ENCODE measurements at places on chromosomes 11 and 22.

- no peak for DNase-seq
Measured at GRCh38 chr22:23269441-23270211, 89.3 kb downstream of the BCR start.

DNA sequence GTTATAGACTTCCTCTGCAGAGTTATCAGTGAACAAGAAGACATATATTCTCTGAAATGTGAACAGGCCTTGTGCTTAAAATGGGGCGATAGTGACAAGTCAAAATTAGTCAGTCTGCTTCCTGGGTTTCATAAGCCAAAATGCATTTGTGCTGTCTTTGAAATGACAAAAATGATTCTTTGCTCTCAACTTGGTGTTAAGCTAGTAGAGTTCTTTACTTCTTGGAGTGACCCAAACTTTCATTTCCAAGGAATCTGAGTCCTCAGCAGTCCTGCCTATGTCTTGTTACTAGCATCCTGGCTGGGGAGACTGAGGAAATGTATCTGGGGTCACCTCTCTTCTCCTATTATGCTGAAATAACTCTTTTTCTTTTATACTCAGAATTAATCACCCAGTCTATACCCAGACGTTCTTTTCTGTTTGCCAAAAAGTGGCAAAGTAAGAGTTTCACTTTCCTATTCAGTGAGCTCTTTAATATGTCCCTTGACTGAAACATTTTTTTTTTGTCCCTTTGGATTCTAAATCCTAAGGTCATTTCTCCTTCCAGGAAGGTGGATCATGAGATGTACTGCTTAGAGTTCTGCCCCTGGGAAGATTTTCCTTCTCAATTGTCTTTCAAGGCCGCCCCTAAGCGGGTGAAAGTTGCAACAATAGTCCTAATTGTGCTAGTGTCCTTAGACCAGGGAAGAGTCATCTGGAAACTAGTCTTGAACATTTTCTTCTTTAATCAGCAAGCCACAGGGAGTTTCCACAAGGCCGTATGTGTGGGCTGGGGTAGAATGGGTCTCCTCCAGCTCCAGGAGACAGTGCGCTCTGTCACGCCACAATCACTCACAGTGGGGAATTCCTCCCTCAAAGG lies 53.0 kb upstream of the RDX start:
- DNase-seq, result no peak

GRCh38 chr11:83643115-83643514 lies 356.9 kb upstream of the CCDC90B start:
- DNase-seq, result no peak

DNA sequence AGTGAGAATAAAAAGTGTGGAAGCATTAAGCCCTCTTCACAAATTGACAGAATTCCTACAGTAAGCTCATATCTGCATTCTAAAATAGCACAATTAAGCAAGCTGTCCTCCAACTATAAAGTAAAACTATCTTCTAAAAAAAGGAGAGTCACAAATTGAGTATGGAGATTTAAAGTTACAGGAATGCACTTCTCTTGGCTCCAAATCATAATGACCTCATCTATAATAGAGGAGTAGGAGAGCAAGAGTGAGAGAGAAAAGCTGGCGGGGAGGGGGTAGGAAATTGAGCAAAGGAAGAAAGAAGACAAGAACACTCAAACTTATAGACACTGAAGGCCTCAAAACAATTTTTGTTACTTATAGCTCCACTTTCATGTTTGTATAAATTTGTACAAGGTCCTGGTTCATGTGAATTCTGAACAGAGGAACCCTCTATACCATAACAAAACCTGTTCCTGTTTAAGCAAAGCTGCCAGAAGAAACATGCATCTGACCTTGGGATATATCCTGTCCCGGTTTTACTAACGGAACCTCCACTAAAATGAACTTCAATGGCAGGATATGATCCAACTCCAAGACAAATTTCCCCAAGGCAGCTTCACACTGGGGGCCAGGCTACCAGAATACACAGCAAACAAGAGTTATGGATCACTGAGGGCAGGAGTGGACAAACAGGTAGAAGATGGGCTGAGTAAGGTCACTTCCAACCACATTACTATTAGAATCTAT lies 37.2 kb downstream of the SLC35F2 start:
- no peak for DNase-seq

DNA sequence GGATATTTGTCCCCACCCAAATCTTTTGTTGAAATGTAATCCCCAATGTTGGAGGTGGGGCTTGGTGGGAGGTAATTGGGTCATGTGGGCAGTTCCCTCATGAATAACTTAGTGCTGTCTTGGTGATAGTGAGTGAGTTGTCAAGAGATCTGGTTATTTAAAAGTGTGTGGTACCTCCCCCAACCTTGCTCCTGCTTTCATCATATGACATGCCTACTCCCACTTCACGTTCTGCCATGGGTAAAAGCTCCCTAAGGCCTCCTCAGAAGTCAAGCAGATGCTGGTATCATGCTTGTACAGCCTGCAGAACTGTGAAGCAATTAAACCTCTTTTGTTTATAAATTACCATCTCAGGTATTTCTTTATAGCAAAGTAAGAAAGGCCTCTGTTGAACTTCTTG lies 30.6 kb downstream of the AAMDC start:
- no peak for DNase-seq

DNA sequence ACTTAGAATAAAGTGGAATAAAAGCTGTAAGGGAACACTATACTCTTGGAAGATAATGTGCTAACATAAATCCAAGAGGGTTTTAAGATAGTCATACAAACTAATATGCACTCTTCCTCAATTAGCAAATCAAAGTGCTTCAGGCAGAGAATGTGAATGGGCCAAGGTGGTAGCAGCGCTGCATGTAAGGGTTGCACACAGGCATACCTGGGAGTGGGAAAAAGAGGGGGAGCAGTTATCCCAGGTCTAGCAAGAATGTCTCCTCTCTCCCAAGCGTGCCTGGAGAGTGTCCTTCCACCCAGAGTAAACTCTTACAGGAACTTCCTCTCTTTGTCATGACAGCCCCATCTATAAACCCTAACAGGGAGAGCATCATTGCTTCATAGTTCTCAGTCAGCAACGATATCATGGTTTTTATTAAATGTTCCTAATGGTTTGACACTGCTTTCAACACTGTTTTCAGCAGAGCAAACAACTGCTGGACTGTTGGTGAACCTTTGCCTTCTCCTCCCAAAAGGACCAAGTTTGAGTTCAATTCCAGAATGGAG lies 61.6 kb downstream of the SYTL2 start:
- no peak for DNase-seq

GRCh38 chr11:37078521-37078920 lies 480.5 kb upstream of the RAG2 start:
- no peak for DNase-seq

GRCh38 chr11:75697906-75698581 lies 19.6 kb upstream of the MOGAT2 start:
- no peak for DNase-seq

DNA sequence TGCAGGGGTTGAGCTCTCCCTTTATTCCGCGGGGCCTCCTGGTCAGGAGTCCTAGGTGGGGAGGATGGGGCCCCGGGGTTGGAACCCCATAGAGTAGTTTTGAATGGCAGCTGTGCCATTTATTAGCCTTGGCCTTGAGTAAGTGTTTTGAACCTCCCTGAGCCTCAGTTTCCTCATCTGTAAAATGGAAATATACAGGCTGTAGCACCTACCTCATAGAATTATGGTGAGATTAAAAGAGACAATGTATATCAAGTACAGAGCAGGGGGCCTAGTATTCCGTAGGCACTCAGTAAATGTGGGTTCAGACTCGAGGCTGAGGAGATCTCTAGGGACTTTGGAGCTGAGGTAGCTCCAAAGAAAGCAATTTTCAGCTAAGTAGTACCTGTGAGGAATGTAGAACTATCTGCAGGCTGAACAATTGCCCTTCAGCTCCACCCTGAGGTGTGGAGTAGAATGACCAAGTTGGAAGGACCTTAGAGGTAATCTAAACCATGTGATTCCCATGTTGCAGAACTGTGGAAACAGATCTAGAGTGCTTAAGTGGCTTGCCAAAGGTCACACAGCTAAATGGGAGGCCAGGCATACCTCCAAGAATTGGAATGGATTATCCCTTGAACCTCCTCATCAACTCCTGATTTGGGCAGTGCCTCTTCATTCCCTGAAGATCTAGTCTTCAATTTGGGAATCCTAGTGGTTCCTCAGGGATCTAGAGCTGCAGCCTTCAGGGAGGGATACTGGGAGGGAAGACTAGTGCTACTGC lies 682 bp downstream of the PGAP2 start:
- DNase-seq, result no peak

- peak; percentile 76 for DNase-seq
Measured at GRCh38 chr11:92707173-92707619, 262.3 kb upstream of the MTNR1B start.

- no peak for DNase-seq
Measured at GRCh38 chr11:1411301-1411700, 21.6 kb downstream of the BRSK2 start.

- DNase-seq, result no peak
Measured at GRCh38 chr11:68843052-68843561, 1.4 kb upstream of the CPT1A start.

GRCh38 chr22:24893341-24894070 lies 53.0 kb downstream of the LHFPL7 start:
- no peak for DNase-seq

DNA sequence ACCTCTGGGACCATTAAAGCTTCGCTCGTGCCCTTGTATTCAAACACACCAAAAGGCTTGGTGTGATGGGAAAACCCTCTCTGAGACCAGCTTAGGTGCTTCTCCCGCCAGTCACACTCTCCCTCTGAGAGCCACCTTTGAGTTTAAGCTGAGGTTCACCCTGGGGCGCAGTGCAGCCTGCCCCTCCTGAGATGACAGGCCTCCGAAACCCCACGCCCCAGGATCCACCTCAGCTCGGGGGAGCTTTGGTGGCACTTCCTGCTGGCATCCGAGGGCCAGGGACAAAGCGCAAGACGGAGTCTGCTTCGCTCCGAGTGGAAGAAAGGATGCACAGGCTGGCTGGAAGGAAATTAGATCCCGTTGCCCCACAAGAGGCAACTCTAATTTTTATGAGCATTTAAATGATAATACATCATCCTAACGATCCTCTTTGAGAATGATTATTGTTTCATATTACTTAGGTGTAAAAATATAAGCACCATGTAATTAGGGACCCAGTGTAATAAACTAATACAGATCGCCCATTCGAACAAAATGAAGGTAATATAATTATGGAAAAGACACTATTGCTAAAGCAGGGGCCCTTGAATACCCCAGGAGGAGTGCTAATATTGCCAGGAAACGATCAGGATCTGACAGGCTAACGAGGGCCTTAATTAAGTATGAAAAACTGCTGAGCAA lies 134.7 kb downstream of the CEP164 start:
- no peak for DNase-seq

GRCh38 chr11:23320131-23320530 lies 459.9 kb upstream of the CCDC179 start:
- no peak for DNase-seq

DNA sequence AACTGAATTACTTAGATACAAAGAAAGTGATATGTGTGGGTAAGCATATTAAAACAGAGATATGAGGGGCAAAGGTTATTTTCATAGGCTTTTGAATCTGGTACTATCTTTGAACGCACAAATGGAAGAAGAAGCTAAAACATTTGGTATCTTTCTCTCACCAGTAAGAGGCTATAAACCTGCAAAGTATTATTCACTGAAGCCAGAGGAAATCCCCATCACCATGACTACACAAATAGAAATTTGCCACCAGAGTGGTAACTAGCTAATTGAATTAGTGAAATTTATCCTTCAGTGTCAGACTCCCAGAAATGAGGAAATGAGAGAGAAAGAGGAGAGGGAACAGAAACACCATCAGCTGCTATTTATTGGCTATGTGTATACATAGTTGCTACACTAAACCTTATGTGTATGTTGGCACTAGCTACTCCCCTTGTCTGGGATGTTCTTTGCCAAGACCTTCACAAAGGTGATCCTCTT lies 503.4 kb downstream of the DLG2 start:
- no peak for DNase-seq

DNA sequence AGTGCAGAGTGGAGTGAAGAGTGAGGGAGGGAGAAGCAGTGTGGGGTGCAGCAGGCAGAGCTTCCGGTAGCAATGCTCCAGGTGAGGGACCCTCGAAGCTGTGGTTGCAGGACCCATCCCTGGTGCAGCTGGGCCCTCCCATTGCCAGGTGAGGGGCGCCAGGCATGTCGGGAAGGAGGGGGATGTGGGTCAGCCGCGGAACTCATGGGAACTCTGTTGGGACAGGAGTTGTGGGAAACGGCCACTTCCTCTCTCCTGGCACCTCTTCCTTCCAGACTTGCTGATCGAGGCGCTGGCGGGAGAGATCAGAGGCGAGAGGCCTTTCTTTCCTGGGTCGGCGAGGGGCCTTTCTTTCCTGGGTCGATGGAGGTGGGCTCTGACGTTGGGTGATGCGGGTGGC lies 48.5 kb downstream of the TPCN2 start:
- DNase-seq, result no peak

- DNase-seq, result no peak
Measured at GRCh38 chr11:27721264-27722116, 21.2 kb upstream of the BDNF start.

DNA sequence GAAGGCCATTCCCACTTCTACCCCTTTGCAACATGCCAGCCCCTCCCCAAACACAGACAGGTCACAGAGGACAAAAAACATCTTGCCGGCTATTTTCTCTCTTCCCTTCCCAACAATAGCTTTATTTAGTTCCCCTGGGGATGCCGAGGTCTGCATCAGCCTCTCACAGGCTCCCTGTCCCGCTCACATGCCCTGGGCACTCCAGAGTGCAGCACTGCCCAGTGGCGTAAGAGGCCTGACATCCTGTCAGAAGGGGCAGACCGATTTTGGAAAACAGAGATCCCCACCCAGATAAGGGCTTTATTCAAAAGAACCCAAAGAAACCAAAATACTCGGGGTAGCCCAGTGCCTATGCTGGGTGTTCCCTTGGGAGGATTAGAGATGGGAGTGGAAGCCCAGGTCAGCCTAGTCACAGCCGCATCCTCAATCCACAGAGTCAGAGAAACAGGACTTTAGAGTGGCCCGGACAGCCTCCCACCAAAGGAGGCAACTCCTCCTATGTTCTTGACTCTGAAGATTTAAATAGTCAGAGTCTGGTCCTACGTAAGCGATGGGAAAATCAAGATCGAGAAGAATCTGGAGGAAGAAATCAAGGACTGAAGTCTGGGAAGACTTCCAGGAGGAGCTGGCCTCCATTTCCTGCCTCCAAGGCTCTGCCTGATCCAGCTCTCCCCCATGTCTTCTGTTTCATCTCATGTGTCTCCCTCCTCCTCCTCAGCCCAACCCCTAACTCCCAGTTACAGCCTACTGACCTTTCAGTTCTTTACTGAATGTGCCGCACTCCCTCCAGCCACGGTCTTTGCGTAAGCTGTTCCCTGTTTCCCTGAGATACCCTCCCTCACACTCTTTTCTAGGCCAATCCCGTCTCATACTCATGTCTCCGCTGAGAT lies 129.3 kb downstream of the FBXO7 start:
- no peak for DNase-seq

DNA sequence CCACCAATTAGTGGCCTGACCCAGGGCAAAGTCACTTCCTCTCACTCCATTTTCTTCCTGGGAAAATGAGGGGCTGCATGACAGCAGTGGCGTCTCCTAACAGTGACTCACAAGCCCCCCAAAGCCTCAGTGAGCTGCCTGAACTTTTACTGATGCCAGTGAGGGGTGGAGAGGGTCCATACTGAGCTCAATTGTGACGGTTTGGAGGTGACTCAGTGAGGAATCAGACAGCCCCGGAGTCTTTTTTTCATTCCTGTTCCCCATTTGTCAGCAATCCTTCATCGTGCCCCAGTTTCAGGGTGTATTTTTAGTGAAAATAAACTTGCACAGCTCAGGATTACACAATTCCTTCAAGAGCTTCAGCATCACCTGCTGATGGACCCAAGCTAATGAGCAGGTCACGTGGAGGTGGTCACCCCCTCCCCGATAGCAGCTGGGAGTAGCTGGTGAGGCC lies 30.1 kb upstream of the RASD2 start:
- DNase-seq, result no peak
